Tracheal epithelial cell (primary cell): ENCODE measurements at places on chromosomes 1 and 21. TPM values are rescaled to one million over a fixed set of nuclear protein-coding genes. Genes with fewer than 3 reads are reported as not detected.

The GUCA2B gene
- not detected in 2 replicates for total RNA-seq

The OTUD3 gene
- 3.6 and 3.8 TPM in 2 replicates for total RNA-seq

The OR2T35 gene
- total RNA-seq = not detected in 2 replicates

The FNDC5 gene
- total RNA-seq = 0.21 TPM in 1 of 2 replicates, not detected in the other

The IL22RA1 gene
- 0.43 and 0.72 TPM in 2 replicates for total RNA-seq

The MIXL1 gene
- not detected in 2 replicates for total RNA-seq

The GSTM1 gene
- total RNA-seq = 0.96 and 5.1 TPM in 2 replicates
